ENCODE measurements at places on chromosomes 12 and 14.

DNA sequence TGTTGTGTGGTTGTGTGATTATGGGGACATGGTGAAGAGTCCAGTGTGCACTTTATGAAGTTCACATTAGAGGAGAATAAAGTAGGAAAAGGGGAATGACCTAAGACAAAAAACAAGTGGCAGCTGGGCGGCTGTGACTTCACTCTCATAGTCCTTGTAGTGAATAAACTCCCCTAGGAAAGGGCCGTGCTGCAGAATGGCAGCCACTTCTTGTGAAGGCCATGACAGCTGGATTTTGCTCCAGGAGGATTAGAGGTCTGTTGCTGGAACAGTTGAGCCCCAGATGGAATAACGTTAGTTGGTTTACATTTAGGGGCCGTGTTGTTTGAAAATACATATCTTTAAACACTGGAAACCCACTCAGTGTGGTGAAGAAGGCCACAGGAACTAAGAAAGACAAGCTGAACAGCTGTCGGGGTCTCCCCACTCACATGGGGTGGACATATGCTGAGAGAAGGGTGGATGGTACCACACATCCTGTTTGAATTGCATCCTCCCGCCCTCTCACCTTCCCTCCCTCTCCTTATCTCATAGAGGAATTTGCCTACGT, 276.9 kb downstream of the CACNA1C start:
- DNase-seq, result no peak

DNA sequence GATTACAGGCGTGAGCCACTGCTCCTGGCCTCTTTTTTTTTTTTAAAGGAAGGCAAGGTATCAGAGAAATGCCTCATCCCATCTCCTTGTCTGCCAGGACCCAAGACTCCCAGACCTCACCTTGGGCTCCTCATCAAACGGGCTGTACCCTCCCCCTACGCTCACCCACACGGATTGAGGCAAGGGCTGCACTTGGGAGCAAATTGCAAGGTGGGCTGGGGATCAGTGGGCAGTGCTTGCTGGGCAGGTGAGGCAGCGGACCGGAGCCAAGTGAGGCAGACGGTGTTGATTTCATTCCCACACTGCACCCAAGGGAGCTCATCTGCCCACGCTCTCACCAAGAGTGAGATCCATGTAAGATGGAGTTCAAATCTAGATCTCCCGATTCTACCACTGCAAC, 41.0 kb upstream of the DICER1 start:
- DNase-seq, result no peak

- no peak for DNase-seq
Observed at GRCh38 chr12:130587966-130588365, 128.1 kb downstream of the RIMBP2 start.

DNA sequence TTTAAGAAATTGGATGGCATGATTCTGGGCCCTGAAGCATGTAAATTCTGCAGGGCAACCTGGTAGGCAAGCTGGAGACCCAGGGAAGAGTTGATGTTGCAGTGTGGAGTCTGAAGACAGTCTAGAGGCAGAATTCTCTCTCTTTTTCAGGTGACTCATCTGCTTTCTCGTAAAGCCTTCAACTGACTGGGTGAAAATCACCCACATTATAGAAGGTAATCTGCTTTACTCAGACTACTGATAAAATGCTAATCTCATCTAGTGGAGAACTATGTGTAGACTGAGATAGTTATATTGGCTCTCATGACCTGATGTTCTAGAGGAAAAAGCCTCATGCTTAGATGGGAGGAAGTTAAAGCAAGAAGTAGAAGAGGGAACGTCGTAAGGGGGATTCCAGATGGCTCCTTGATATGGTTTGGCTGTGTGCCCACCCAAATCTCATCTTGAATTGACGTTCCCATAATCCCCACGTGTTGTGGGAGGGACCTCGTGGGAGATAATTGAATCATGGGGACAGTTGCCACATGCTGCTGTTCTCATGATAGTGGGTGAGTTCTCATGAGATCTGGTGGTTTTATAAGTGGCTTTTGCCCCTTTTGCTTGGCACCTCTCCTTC, 723.8 kb downstream of the BCL11B start:
- no peak for DNase-seq

DNA sequence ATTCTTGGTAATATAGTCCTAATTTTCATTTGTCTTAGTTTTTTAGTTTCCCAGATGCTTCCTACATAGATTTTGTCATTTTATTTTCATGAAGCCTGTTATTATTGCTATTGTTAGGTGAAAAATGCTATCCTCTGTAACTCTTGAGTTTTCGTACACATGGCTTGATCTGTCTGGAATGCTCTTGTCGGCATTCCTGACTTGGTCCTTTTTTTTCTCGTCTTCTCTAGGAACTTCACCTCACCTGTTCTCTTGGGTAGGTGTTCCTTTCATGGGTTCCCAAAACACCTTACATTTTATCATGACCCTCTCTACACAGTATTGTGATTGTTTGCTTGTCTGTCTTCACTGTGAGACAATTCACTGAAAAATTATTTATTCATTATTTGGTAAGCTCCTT, 267.4 kb downstream of the TMTC2 start:
- no peak for DNase-seq

- DNase-seq, result no peak
Observed at GRCh38 chr12:114933428-114934160, 249.6 kb upstream of the TBX3 start.

DNA sequence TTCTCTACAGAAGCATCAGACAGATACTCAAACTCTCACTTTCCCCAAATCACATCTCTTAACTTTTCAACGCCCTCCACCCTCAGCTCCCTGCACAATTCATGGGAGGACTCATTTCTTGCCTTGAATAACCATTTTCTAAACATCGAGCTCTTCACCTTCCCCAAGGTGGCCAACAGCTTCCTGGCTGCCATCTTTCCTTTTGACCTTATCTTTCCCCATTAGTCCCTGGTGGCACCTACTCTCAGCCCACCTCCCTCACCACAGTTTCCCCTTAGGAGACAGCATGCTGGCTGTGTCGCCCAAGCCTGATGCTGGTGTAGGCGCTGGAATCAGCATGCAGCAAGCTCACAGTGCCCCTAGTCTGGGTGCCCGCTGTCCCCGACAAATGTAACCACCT, 8.4 kb upstream of the OAS1 start:
- no peak for DNase-seq

DNA sequence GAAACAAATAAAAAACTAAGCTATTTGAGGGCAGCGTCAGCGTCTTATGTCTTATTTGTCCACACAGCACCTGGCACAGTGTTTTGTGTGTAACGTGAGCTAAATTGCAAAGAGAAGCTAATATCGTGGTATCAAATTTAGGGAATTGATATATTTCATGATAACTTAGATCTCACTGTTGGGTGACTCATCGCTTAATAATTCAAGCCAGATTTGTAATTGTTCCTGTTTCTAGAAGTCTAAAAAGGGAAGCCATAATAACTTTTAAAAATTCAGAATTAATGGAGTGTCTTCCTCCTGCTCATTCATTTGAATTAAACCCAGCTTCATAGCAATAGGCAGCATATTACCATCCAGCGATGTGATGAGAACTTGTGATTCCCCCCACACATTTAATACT, 214.7 kb downstream of the PDZRN4 start:
- no peak for DNase-seq

- DNase-seq, result no peak
Observed at GRCh38 chr14:87989221-87989955, 3.6 kb downstream of the GALC start.

DNA sequence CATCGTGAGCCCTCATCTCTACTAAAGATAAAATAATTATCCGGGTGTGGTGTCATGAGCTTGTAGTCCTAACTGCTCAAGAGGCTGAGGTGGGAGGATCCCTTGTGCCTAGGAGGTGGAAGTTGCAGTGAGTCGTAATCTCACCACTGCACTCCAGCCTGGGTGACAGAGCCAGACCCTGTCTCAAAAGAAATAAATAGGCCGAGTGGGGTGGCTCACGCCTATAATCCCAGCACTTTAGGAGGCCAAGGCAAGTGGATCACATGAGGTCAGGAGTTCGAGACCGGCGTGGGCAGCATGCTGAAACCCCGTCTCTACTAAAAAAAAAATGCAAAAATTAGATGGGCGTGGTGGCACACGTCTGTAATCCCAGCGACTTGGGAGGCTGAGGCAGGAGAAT, 70.9 kb downstream of the RESF1 start:
- DNase-seq, result no peak

- DNase-seq, result no peak
Observed at GRCh38 chr12:89389755-89390661, 37.7 kb upstream of the DUSP6 start.

Measured in germinal center (tissue), 1 donor.